ENCODE measurements at places on chromosomes 12 and 14.

- DNase-seq: no peak
Measured at GRCh38 chr12:29286081-29286790, 94.7 kb downstream of the ERGIC2 start.

DNA sequence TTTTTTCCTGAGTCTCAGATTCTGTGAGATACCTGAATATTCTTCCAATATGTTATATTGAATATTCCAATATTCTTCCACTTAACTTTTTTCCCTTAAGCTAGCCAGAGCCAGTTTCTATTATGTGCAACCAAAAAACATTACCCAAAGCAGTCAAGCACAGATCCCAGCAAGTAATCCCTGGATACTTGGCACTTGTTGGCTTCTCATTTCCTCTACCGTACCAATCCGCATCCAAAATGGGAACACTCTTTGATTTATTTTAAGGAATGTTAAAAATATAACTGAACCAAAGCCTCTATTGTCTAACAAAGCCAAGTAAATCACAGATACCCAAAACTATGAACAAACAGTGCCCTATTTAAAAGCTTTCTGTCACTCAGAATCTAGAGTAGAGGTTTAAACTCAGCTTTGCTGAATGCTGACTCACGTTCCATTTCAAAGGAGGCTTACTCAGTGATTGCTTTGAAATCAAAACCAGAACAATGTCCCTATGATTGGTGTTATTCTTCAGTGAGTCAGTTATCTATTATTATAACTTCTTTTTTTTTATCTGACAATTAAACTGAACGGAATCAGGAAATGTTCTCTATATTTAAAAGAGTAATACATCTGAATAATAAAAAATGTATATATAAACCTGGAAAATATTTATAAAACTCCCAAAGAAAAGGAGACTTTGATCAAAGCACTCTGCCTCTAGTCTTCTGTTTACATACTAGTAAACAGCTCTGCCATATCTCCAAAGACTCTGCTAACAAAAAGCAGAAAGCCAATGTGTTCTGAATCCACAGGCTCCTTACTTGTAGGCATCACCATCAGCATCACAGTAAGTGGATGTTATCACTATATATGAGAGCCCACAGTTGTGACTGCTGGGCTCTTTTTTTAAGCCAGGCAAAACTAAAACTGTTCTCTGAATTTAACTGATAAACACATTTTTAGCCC lies 360.8 kb downstream of the CCDC91 start:
- no peak for DNase-seq

DNA sequence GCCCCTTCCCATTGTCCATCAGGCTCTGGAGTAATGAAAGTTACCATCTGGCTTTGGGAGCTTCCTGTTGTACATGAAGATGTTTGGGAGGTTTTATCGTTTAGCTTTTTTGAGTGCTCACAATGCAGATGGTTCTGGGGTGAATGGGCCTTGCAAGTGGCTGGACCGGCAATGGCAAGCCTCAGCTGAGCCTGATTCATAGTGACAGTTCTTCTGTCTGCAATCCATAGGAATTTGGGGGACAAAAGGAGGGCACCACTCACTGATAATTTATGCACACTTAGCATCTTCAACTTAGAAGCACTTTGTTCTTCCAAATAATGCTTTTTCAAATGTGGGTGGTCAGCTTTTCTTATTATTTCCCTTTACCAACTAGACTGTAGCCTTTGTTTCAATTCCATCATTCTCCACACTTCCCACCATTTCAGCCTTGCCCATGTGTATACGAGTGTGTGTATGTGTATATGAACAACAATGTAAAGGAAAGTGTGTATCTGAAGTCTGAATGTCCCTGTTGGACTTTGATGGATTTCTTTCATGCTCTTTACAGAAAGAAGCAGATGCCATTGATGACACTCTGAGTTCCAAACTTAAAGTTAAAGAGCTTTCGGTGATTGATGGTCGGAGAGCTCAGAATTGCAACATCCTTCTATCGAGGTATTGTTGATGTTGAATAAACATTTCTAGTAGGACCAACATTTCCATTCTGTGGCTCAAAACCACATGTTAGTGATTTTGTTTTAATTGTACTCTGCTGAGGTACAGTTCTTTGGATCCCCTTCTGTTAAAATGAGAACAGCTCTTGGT lies 125.5 kb downstream of the GPR135 start:
- DNase-seq: no peak

- no peak for DNase-seq
Measured at GRCh38 chr12:27342536-27342935, 9.9 kb downstream of the BMAL2 start.

GRCh38 chr12:70815971-70816391 lies 104.6 kb downstream of the PTPRR start:
- DNase-seq: no peak

GRCh38 chr12:57431654-57432188 lies 878 bp upstream of the R3HDM2 start:
- DNase-seq: no peak

DNA sequence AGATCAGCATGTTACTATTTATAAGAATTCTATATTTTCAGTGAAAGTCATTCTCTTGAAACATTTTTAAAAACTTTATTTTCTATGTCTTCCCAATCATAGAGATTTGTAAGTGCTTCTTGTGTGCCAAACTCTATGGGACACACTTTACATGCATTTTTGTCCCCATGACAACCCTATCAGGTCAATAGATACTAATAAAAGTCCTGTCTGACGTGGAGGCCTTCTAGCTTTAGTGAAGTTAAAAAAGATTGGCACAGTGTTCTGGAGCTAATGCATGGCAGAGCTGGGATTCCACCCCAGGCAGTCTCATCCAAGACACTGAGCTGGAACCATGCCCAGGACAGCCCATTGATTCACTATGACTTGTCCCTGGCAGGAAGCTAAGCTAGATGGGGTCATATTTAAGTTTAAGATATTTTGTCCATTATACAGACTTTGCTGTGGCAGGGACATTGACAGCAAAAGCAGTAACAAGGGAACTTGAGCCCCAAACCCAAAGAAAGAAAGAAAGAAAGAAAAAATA lies 28.1 kb downstream of the TTC6 start:
- no peak for DNase-seq

DNA sequence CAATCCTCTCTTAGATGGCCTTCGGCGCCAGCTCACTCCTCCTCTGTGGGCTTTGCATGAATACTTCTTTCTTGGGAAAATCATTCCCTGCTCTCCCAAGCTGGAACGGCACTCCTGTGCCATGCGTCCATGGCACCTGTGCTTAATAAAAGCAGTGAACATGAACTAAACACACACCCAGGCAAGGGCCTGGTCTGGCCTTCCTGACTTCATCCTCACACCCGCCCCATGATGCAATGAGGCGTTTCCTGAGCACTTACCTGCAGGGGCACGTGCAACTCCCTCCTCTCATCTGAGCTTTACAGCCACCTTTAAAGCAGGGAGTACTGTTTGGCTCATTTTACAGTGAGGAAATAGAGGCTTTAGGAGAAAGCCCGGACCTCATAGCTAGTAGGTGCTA lies 219.8 kb downstream of the SLC41A2 start:
- DNase-seq: no peak

GRCh38 chr12:56374726-56375597 lies 12.3 kb upstream of the APOF start:
- DNase-seq: no peak

DNA sequence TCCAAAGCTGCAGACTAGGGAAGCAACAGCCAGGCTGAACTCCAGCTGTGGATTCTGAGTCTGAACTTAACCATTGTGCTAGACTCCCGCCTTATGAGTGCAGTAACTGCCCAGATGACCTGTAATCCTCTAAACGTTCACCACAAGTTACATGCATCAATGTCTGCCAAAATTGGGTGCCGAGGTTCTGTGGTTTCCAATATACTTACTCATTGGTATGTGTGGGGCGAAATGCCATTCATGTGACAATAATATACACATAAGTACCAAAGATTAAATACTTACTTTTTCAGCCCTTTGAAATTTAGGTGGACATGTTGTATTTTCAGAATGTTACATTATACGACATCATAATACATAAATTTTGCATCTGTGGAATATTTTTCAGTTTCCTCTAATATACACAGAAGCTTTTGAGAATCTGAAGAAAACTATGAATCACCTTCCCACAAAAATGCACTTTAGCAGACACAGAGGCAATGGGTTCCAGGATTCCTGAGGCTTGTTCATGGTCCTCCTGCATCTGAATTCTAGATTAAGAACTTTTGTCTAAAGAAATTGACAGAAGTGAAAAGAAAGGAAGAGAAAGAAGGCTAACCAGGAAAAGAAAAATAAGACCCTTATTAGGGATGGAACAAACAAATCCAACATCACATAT lies 31.7 kb downstream of the GRIP1 start:
- DNase-seq: no peak

GRCh38 chr12:43711348-43711747 lies 47.2 kb downstream of the PUS7L start:
- DNase-seq: no peak

DNA sequence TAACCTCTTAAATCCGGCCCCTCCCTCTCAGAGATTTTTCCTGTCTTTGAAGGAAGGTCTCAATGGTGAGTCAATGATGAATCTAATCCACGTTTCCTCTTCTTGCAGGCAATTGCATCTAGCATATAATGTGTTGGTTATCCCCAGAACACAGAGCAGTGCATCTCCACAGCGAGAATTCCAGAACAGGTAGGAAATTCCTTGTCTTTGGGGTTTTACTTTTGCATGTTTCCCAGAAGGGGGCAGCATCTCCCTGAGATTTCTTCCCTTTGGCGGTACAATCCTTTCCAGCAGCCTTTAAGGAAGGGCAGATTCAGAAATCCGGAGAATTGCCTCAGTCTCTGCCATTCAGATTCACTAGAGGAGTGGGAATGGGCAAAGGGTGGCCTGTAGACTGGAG lies 128.0 kb downstream of the KCNA5 start:
- DNase-seq: no peak

GRCh38 chr14:54762296-54762695 lies 140.3 kb downstream of the GCH1 start:
- no peak for DNase-seq

DNA sequence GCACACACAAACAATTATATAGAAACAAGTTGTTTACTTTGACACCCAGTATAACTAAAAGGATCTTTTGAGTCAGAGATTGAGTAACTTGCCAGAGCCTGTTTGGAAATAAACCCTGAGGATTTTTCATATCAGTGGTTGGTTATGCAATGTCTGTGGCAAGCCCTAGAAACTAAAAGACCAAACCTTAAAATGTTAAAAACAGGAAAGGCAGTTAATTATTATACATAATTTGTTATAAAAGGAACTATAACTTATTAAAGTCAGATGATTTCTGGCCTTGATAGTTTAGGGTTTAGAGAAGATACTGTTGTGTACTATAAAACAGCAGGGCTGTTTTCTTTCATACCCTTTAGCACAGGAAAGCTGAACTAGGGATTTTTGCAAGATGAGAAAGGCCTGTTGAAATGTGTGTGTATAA lies 44.1 kb downstream of the PSEN1 start:
- DNase-seq: no peak

- DNase-seq: peak; percentile 45
Measured at GRCh38 chr12:107134558-107134957, 41.2 kb upstream of the CRY1 start.
